Liver (tissue), 10 donors: ENCODE measurements at places on chromosomes 16 and 17. TPM values are rescaled to one million over a fixed set of nuclear protein-coding genes. Genes with fewer than 3 reads are reported as not detected.

DNA sequence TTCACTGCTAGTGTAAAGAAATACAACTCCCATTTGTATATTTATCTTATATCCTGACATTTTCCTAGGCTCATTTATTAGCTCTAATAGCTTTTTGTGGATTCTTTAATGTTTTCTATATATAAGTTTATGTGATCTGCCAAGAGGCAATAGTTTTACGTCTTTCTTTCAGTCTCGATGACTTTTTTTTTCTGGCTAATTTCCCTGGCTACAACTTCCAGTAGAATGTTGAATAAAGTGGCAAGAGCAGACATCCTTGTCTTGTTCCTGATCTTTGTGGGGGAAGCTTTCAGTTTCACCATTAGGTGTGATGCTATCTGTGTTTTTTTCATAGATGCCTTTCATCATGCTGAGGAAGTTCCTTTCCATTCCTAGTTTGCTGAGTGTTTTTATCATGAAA is 43.9 kb upstream of the ABCA3 start:
- DNase-seq, result no peak
- H3K27ac ChIP-seq, result no peak overlapping the region
- H3K4me3 ChIP-seq, result no peak overlapping the region
- H3K27me3 ChIP-seq, result no peaks in the 10 kb centered on the region
- no peaks in the 10 kb centered on the region for H3K4me1 ChIP-seq
- H3K36me3 ChIP-seq, result no peaks in the 10 kb centered on the region

DNA sequence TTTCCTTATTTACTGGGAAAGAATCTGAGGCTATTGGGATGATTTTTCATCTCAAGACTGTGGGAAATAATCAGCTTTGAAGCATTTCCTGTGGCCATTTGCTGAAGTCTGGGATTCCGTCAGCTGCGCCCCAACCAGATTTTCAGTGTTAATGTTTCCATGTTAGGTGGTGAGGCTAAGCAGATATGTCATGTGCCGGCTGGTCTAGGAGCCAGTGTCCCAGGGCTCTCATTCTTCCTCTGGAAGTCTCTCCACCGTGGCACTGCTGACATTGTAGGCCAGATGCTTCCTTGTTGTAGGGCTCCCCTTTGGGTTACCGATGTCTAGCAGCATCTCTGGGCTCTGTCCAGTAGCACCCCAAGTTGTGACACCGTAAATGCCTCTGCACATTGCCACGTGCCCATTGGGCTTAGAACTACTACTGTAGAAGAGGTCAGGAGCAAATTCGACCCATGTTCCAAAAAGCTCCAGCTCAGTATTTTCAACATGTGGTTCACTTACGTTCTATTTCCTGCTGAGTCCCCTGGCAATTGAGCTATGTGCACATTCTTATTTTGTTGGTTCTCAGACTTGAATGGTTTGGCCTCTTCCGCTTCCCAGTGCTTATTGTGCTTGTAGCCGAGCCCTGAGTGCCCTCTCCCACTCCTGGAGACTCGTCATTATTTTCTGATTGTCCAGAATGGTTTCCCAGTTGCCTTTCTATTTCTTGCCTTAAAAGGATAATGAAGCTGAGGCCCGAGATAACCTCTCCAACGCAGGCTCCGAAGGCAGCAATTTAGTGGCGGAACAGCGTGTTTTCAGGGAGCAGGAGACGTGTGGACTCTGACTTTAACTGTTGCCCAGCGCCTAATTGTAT is 82.2 kb downstream of the SPECC1 start:
- no peak for DNase-seq
- H3K36me3 ChIP-seq, result no peaks in the 10 kb centered on the region

DNA sequence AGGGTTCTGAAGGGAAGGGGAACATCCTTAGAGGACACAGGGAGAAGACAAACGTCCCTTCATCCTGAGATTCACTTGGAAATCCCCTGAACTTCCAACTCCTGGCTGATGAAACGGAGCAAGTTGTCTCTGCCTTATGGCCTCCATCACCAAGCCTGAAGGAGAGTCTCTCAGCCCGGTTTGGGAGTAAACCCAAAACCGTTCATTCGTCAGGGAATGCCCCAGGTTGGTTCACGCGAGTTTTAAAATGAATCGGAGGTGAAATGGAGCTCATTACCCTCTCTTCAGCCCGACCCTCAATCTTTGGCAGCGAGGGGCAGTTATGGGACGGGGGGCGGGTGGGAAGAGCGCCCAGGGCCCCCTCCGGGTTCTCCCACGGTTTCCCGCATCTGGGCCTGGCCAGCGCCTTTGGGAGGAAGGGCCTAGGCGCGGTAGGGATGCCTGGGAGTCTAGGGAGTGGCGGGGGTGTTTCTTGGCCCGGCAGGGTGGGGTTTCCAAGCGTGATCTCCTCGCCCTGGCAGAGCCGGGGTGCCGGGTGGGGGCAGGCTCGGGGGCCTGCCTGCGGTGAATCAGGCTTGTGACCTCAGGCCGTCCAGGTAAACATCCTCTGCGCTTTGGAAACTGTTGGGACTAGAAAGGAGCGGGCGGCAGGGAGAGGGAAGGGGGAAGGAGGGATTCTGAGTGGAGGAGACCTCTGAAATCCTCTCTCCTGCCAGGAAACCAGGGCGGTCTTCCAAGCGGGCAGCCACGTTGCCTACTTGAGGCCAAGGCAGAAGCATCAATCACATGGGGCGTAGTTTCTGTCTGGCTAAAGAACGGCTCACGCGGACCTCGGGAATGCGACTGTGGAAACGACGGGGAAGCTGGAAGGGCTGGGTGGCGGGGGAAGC is 24.1 kb upstream of the HOXB13 start:
- no peaks in the 10 kb centered on the region for H3K36me3 ChIP-seq
- peaks cover 2% of the 10 kb centered on the region for H3K4me1 ChIP-seq
- no peak for DNase-seq
- no peak overlapping the region for H3K27ac ChIP-seq
- H3K4me3 ChIP-seq, result no peak overlapping the region

Gene TNRC6C
- 4.3 TPM for total RNA-seq

Gene GAS7
- 4.0 TPM for total RNA-seq

GRCh38 chr17:50274142-50274896 is at the start of gene TMEM92:
Gene TMEM92 (plus strand): TSS chr17:50274466. CDS start chr17:50274502, 36 bp downstream.
- no peak for DNase-seq
- peaks cover 9% of the 10 kb centered on the region for H3K4me1 ChIP-seq
- peak within 1 kb of the TSS; percentile 22 for H3K27ac ChIP-seq
- no peaks in the 10 kb centered on the region for H3K27me3 ChIP-seq

Gene PRSS53
- 14.5 TPM for total RNA-seq

DNA sequence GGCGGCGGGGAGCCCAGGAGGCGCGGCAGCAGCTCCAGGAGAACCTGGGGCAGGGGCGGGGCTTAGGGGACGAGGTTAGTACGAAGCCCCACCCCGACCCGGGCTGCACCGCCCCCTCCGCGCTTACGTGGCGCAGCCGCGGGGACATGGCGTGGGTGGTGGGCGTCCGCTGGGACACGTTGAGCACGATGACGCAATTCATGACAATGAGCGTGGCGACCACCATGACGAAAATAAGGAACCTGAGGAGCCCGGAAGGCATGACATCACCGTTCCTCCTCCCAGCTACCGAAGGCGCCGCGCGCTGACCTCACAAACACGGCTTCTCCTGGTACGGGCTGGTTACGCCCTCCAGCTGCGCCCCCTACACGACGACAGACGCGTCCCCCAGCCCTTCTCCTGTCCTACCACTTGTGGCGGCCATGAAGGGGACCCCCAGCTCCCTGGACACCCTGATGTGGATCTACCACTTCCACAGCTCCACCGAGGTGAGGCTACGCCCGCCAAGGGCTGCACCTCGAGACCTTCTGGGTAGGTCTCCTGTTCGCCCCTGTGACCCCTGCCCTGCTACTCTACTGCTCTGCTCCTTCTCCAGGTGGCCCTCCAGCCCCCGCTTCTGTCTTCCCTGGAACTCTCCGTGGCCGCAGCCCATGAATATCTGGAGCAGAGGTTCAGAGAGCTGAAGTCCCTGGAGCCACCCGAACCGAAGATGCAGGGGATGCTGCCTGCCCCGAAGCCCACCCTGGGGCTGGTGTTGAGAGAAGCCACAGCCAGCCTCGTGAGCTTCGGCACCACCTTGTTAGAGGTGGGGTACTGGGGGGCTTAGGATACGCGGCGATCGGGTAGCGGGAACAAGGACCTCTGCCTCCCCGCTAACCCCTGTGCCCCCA is at the start of gene C17orf107:
C17orf107 (plus strand) TSS at position 196 of the 890 bp plus-strand sequence; CDS start at position 423, 227 bp downstream.
- peak within 1 kb of the TSS; percentile 86 for H3K4me3 ChIP-seq
- H3K27me3 ChIP-seq, result no peaks in the 10 kb centered on the region
- H3K36me3 ChIP-seq, result peaks cover 12% of the 10 kb centered on the region

GRCh38 chr16:29665294-29666077 is 2.4 kb downstream of the SPN start:
- no peaks in the 10 kb centered on the region for H3K36me3 ChIP-seq
- H3K27me3 ChIP-seq, result no peaks in the 10 kb centered on the region
- H3K4me3 ChIP-seq, result no peak overlapping the region
- H3K4me1 ChIP-seq, result no peaks in the 10 kb centered on the region
- no peak overlapping the region for H3K27ac ChIP-seq
- no peak for DNase-seq

Gene TMC5
- total RNA-seq, result 0.50 TPM

Gene RND2
- 1.9 TPM for total RNA-seq

- H3K36me3 ChIP-seq, result no peaks in the 10 kb centered on the region
- H3K27me3 ChIP-seq, result no peaks in the 10 kb centered on the region
- H3K4me1 ChIP-seq, result peaks cover 2% of the 10 kb centered on the region
- no peak overlapping the region for H3K4me3 ChIP-seq
- no peak for DNase-seq
These were observed 46.3 kb downstream of the RMI2 start for GRCh38 chr16:11391576-11391975.

Gene SLC47A1
- 34.9 TPM for total RNA-seq

Gene MYH13
- total RNA-seq, result not detected

Gene KRTAP4-4
- total RNA-seq, result not detected

DNA sequence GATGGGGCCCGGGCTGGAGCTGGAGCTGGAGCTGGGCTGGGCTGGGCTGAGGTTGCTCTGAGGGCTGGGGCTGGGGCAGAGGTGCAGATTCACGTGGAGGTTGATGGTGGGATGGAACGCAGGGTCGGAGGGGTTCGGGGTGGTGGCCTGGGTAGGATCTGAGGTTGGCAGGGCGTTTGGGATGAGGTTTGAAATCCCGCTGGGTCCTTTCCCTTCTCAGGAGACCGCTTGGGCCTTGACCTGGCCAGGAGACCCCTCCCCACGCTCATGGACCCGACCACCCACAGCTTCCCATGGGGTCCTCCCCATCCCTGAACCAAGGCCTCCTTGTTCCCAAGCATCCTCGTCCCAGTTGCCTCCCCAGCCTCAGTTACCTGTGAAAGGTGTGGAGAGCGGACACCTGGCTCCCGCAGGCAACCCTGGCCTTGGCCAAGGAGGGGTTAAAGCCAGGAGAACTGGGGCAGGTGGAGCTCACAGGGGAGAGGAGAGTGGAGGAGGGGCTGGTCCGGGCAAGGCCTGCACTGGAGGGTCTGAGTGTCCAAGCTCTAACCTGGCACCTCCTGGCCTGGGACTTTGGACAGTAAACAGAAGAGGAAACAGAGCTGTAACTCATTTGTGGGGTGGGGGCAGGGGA is at the start of gene ASGR2:
ASGR2 (minus strand) TSS at position 582 of the 634 bp plus-strand sequence. CDS start 582 bp downstream, outside the sequence.
- H3K4me3 ChIP-seq, result peak within 1 kb of the TSS; percentile 89
- no peaks in the 10 kb centered on the region for H3K36me3 ChIP-seq
- peak; percentile 73 for DNase-seq
- peak within 1 kb of the TSS; percentile 97 for H3K27ac ChIP-seq

DNA sequence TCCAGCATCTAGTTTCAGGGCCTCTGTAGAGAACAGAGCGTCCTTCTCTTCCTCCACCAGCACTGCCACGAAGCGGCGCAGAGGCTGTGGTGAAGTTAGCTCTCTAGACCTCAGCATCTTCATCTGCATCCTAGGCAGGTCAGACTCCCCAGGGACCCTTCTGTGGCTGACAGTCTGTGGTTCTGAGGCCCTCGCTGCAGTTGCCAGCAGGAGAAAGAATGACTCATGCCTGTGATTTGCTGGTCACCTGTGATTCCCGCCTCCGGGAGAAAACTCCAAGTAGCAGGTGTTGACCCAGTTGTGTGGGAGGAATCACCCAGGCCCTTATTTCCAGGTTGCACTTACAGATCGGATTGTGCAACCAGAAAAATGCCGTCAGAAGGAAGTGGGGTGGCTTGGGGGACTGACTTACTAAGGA is 117.3 kb upstream of the CACNG5 start:
- no peak overlapping the region for H3K4me3 ChIP-seq
- H3K4me1 ChIP-seq, result no peaks in the 10 kb centered on the region
- no peak for DNase-seq
- H3K36me3 ChIP-seq, result no peaks in the 10 kb centered on the region

Gene PIK3R5
- total RNA-seq, result 7.8 TPM

Gene USP6
- under 0.01 TPM for total RNA-seq

DNA sequence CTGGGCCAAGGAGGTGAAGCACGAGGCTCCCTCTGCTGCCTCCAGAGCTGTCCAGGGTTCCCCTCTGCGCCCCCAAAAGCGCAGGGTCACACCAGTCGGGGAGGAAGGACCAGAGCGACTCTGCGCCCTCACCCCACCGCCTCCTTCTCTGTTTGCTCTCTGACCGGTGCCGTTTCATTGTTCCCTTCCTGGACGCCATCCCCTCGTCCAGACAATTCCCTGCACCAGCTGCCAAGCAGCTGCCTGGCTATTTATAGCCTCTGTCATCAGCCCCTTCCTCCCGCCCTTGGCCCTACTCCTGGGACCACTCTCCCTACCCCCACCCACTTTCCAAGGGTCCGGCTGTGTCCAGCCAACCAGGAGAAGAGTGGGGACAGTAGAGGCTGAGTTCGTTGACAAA is 68.8 kb upstream of the CREBBP start:
- H3K27ac ChIP-seq, result no peak overlapping the region
- H3K4me1 ChIP-seq, result no peaks in the 10 kb centered on the region
- DNase-seq, result no peak
- H3K27me3 ChIP-seq, result no peaks in the 10 kb centered on the region
- no peaks in the 10 kb centered on the region for H3K36me3 ChIP-seq

Gene GPR179
- under 0.01 TPM for total RNA-seq

DNA sequence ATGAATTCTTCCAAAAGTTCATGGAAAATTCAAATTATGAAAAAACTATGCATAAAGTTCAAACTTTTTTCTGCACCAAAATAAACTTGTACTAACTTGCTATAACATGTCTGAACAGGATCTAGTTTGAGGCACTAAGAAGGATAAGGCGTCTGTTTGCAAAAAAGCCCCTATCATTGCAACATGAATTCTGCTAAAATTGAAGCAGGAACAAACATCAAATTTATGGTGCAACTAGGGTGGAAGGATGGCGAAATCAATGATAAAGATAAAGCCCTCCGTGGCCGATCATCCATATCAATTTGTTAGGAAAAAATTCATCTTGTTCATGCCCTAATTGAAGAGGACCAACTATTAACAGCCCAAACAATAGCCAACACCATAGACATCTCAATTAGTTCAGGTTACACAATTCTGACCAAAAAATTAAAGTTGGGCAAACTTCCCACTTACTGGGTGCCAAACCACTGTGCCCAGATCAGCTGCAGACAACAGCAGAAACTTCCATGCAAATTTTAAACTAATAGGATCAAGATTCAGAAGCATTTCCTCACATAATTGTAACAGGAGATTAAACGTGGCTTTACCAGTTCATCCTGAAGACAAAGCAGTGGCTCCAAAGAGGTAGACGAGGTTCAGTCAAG is 12.9 kb downstream of the IL21R start:
- no peaks in the 10 kb centered on the region for H3K27me3 ChIP-seq
- no peaks in the 10 kb centered on the region for H3K36me3 ChIP-seq
- no peak for DNase-seq
- H3K4me3 ChIP-seq, result no peak overlapping the region
- H3K4me1 ChIP-seq, result no peaks in the 10 kb centered on the region
